ENCODE measurements at places on chromosomes 4 and X. TPM values are rescaled to one million over a fixed set of nuclear protein-coding genes. Genes with fewer than 3 reads are reported as not detected.

Gene IRAK1
- 151 TPM for total RNA-seq

Gene ANKRD17
- 71.4 TPM for total RNA-seq

Gene NXT2
- total RNA-seq: 11.2 TPM

Gene ARMCX5
- 7.7 TPM for total RNA-seq

Gene PRRG3
- total RNA-seq: not detected

Gene CRMP1
- 0.07 TPM for total RNA-seq

Gene EDA
- 0.57 TPM for total RNA-seq

Gene SOWAHB
- not detected for total RNA-seq

Gene SOWAHD
- total RNA-seq: 0.59 TPM

Gene GAGE12H
- not detected for total RNA-seq
